Stimulated activated CD8-positive, alpha-beta memory T cell treated with anti-CD3 and anti-CD28 coated beads, Interleukin-7, amount 100 ng/mL, for 1 hour (primary cell): ENCODE measurements at places on chromosomes 6 and 20.
A peak's percentile ranks its signal among the peaks of the same experiment; 100 is the strongest.

DNA sequence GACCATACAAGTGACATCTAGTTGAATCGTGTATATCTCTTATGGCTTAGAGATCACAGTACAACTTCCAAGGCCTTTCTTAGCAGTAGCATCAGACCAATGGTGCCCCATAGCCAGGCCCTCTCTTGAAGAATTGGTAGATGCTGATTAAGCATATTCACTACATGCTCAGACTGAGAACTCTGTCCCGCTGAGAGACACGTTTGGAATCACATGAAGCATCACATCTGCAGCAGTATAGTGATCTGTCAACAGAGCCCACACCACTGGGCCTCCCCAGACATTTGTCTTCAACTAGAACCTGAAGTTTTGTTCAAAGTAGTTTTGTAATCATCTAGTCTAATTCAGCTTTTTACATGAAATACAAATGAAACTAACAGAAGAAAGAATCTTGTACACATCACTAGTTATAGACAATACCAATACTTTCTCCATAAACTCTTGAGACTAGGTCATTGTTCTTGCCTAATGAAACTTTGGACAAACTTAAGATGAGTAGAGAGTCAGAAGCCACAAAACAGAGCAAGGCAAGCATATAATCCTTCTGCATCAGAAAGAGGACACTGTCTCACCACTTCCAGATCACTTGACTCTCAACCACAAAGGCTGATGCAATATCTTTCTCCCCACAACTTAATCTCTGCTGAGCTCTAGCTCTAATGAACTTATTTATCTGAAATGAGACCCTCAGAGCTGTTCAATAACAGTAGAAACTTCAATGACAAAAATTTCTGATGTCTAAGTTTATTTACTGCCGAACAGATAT, 182.7 kb downstream of the TBX18 start:
- DNase-seq, result no peak

DNA sequence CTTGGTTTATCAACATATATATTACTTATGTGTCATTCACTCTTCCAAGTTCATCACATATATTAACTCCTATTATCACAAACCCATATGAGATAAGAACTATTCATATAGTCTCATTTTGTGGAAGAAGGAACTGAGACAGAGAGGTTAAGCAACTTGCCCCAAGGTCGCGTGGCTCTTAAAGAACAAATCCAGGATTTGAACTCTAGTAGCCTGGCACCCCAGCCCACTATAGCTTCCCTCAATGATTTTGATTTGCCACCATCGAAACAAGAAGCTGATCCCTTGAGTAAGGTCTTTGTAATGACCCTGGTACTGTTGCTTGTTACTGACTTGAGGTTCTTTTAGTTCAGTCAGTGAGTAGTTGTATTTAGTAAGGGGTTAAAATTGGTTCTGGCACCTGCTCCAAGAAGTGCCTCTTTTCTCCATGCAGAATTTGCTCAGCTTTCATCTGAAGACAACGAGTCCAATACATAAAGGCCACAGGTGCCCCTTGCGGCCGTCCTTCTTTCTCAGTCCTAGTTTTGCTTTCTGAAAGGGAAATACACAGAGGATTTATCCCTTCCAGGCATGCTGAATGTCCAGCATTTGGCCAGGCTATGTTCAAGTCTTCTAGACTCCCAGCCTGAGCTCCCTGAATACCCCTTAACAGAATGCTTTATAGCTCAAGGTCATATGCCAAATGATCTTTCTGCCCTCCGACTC, 253.0 kb downstream of the TBC1D7 start:
- DNase-seq, result no peak

- DNase-seq, result no peak
Observed at GRCh38 chr6:160756871-160757270, 54.8 kb downstream of the PLG start.

DNA sequence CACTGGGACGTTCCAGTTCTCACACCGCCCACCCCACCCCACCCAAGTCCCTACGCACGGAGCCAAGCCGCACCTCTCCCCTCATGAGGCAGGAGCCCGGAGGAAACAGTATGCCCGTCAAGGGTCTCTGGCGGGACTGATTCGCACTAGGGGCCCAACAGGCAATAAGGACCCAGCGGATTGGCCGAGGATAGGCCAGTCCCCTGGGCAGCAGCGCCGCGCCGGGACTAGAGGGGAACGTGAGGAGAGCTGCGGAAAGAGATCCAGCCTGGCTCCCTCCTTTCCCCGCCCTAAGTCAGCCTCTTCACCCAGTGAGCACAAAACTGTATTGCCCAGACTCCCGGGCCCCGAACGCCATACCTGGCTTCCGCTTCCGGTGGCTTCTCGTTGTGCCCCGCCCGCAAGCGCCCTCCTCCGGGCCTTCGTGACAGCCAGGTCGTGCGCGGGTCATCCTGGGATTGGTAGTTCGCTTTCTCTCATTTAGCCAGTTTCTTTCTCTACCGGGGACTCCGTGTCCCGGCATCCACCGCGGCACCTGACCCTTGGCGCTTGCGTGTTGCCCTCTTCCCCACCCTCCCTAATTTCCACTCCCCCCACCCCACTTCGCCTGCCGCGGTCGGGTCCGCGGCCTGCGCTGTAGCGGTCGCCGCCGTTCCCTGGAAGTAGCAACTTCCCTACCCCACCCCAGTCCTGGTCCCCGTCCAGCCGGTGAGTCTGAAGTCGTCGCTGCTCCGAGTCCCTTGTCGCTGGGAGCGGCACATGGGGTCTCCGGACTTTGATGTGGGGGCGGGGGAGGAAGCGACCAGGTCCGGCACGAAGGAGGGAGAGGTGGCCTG, at the start of gene CSNK2B:
Gene CSNK2B (plus strand): TSS at position 580 of the 836 bp plus-strand sequence. CDS start 752 bp downstream, outside the sequence.
- peak; percentile 97 for DNase-seq

DNA sequence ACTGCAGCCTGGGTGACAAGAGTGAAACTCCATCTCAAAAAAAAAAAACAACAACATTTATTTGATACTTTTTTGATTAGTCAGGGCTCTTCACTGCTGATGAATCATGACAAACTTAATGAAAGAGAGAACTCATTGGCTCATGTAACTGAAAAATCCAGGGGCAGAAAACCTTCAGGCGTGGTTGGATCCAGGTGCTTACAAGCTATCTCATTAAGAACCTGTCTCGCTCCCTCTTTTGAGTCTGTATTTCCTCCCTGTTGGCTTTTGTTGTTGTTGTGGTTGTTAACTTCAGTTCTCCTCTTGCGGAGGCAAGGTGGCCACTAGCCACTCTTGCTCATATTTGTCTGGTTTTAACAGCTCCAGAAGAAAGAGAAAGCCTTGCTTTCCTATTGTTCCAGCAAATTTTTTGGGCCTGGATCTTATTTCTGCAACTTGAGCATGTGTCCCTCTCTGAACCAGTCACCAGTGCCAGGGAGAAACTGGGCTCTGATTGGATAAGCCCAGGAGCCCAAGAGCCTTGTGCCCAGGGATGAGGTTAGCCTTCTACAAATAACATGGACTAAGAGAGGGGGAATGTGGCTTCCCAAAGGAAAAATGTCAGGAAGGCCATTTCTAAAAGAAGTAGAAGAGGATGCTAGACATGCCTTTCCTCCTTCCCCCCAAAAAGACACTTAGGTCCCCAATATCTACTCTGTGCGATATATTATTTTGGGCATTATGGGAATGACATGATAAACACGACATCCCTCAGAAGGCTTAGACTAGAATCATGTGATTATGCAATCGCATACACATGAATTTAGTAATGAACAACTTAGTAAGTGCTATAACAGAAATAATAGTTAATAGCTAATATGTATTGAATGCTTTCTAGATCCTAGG, 64.5 kb downstream of the PHACTR2 start:
- no peak for DNase-seq

DNA sequence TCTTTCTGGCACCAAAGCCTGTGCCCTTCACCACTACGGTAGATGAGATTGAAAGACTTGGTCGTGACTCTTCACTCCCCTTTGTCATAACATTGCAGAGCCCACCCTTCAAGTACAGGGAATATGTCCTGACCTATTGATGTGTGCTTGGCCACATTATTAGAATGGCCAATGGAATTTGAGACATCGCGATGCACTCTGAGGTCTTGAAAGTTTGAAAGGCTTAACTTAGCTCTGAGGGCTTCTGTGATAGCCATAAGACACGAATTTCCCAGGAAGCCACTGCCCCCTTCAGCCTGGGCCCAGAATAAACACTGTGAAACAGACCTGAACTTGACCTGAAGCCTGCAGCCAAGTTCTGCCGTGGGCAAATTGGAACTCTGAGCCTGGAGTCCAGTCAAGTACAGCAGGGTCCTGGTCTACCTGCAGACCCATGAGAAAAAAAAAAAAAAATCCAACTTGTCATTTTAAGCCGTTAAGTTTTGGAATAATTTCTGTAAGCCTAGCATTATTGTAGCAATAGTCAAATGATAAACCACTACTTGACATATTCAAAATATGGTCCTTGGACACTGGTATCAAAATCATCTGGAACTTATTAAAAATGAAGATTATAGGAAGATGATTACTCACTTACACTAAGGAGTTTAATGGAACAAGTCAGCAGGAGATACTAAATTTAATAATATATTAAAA, 36.9 kb upstream of the TRAF3IP2 start:
- DNase-seq, result no peak

- no peak for DNase-seq
Observed at GRCh38 chr20:5741089-5741488, 9.1 kb upstream of the SHLD1 start.

DNA sequence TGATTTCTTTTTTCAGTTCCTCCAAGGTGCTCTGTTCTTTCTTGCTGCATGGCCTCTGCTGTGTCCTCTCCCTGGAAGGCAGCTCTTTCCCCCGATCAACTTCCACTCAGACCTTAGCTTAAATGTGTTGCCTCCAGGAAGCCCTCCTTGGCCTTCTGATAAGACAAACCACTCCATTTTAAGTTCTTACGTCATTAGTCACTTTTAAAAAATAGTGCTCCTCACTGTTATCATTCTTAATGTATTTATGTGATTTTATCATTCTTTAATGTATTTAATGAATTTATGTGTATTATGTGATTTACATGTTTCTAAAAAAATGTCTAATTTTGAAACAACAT, 12.2 kb upstream of the MANBAL start:
- no peak for DNase-seq

GRCh38 chr6:100342830-100343229, 121.9 kb downstream of the SIM1 start:
- no peak for DNase-seq

DNA sequence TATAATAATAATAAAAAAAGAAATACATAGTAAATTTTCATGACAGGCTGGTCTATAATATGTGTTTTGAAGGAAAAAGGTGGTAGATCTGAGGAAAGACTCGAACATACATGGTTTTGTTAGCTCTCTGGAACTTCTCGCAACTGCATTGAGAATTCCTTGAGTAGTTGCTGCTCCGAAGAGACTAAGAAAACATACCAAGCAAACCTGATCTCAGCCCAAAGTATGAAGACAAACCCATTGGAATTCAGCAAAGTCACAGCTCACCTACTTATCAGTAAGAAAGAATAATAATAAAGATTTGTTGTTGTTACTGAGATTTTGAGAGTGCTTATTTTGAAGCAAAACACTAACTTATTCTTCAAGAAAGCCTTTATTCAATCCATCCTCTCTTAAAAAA, 1107.1 kb upstream of the EYS start:
- DNase-seq, result no peak

- no peak for DNase-seq
Observed at GRCh38 chr6:1116149-1116548, 195.7 kb upstream of the FOXQ1 start.

- DNase-seq, result peak; percentile 96
Observed at GRCh38 chr6:11537229-11538051, at the start of gene TMEM170B. Gene TMEM170B (plus strand): TSS chr6:11537749. CDS start chr6:11538278, 529 bp downstream.

DNA sequence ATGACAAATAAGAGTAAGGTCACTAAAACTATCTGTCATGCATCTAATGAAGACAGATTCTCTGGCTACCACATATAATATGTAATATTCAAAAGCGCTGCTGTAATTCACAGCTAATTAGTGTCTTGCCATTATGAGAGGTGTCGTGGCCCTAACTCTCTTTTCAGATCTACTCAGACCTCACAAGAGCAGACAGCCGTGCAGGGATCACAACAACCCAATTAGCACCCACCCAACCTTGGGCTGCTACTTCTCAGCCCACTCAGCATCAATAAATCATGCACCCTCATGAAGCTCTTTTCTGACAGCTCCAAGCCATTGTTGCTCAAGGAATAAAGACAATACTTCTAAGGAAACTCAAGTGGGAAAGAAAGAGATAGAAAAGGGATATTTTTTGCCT, 61.5 kb downstream of the FRK start:
- no peak for DNase-seq

GRCh38 chr20:61280217-61280980, 28.3 kb downstream of the CDH4 start:
- no peak for DNase-seq
